ENCODE measurements at places on chromosomes 16 and 17.

DNA sequence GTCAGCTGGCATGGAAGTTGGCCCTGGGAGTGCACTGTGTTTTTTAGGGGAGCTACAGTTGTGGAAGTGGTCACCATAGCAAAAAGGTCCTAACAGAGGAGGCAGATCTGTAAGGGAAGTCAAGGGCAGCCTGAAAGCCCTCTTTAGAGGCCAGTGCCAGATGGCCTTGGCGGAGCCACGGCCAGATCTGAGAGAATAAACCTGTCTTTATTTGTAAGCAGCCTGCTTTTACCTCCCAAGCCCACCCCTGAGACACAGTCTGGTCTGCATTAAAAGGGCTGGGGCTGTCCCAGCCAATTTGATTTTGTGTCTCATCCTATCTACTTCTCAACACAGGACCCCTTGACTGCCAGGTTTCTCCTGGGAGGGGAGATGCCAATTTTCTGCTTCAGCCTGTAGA lies 51.0 kb upstream of the NOL11 start:
- DNase-seq, result no peak

DNA sequence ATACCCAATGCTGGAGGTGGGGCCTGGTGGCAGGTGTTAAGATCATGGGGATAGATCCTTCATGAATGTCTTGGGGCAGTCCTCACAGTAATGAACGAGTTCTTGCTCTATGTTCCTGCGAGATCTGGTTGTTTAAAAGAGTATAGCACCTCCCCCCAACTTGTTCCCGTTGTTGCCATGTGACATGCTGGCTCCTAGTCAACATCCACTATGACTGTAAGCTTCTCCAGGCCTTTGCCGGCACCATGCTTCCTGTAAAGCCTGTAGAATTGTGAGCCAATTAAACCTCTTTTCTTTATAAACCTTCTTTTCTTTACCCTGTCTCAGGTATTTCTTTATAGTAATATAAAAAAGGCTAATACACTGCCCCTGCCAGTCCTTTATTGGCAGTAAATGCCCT lies 33.3 kb downstream of the RANBP10 start:
- no peak for DNase-seq

- peak; percentile 53 for DNase-seq
Measured at GRCh38 chr17:82424001-82424862, 5.8 kb upstream of the OGFOD3 start.

DNA sequence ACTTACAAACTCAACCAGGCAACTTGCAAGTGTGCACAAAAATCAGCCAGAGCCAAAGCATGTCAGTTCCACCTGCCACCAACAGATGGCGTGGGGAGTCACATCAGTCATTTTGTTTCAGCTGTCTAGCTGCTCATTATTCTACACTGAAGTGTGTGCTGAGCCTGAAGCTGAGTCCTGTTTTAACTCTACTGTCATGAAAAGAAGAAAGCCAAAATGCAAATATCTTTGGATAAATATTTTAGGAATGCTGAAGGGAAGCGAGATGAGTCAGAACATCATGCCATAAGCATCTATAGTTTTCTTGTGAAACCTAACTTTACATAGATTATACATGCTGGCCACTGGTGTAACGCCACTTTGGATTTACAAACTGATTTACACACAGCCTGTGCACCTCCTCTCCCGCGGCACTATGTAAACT lies 172.6 kb downstream of the CDK5R1 start:
- peak; percentile 66 for DNase-seq

GRCh38 chr17:65290056-65290455 lies 152.9 kb downstream of the RGS9 start:
- no peak for DNase-seq

- no peak for DNase-seq
Measured at GRCh38 chr17:57782062-57782490, 37.0 kb upstream of the CCDC182 start.

DNA sequence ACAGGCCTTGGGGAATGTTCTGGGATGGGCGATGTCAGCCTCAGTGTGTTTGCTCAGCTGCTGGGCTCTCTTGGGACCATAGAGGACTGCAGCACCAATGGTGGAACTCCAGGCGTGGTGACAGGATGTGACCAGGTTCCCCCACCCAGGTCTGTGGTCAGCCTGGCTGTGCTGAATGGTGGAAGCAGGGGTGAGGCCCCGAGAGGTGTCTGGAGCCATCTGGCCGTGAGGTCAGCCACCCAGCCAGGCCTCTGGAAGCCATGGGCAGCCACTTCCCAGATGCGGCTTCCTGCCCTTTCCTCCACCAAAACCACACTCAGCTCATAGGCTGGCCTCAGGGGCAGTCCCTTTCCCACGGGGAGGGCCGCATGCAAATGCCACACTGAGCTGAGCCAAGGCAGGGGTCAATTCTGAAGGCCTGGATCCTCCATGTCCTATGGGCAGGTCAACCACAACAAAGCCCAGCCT lies 7.8 kb upstream of the MAPK7 start:
- peak; percentile 27 for DNase-seq

DNA sequence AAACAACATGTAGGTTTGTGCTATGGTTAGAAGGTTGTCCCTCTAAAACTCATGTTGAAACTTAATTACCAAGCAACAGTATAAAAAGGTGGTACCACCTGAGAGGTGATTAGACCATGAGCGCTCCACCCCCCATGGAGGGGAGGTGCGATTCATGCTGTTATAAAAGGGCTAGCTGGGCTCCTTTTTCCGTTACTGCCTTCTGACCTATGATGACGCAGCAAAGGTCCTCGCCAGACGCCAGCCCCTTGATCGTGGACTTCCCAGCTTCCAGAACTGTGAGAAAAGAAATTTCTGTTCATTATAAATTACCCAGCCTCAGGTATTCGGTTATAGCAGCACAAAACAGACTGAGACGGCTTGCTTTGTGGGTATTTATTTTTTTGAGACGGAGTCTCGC lies 167.8 kb downstream of the SNX29 start:
- no peak for DNase-seq

- no peak for DNase-seq
Measured at GRCh38 chr17:32615326-32615725, 128.5 kb downstream of the CDK5R1 start.

DNA sequence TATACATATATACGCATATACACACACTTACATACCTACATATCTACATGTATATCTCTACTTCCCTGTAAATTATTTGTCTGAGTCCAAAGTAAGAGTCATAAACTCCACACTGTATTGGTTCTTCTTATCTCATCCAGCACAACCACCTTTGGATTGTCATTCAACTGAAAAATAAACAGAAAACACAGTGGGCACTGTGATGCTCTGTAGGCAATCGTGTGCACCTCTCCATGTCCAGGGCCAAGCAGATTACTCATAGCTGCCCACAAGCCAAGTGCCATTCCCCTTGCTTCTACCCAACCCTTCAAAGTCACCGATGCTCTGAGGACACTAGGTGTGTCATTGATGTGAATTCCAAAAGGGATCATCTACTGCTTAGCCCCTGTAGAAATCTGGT lies 12.9 kb upstream of the TEKT3 start:
- no peak for DNase-seq

DNA sequence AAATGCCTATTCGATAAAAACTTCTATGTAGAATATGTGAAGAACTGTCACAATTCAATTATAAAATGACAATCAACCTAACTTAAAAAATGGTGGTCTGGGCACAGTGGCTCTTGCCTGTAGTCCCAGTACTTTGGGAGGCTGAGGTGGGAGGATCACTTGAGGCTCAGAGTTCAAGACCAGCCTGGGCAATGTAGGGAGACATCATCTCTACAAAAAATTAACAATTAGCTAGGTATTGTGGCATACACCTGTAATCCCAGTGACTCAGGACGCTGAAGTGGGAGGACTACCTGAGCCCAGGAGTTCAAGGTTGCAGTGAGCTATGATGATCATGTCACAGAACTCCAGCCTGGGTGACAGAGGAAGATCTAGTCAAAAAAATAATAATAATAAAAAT lies 18.6 kb upstream of the METTL9 start:
- DNase-seq, result no peak

DNA sequence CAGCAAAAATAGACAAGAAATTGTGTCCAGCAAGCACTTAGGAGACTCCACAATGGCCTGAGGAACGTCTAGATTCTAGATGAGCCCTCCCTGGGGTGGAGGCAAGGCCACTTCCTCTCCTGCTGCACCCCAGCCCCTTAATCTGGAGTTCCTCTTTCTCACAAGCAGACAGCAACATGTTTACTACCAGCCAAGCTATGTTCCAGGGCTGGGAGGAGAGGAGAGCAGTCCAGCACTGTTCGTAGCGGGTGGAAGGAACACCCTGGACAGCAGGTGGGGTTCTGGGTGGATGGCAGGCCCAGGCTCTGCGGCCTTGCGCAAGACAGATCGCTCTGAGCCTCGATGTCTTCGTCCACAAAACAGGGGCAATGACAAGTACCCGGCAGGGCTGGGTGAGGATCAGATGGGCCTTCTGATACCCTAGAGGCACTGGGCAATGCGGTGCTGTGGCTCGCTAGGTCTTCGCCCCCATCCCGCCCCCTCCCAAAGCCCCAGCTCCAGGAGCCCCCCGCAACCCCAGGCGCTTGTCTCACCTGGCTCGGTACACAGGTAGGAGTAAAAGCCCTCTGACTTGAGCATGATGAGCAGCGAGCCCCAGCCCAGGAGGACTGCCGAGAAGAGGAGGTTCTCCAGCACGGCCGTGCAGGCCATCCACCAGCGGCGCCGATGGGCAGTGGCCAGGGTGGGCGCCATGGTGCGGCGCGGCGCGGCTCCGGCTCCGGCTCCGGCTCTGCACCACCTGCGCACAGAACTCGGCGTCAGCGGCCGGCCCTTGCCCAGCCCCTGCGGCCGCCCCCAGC lies 1.3 kb downstream of the SLC43A2 start:
- DNase-seq, result no peak

DNA sequence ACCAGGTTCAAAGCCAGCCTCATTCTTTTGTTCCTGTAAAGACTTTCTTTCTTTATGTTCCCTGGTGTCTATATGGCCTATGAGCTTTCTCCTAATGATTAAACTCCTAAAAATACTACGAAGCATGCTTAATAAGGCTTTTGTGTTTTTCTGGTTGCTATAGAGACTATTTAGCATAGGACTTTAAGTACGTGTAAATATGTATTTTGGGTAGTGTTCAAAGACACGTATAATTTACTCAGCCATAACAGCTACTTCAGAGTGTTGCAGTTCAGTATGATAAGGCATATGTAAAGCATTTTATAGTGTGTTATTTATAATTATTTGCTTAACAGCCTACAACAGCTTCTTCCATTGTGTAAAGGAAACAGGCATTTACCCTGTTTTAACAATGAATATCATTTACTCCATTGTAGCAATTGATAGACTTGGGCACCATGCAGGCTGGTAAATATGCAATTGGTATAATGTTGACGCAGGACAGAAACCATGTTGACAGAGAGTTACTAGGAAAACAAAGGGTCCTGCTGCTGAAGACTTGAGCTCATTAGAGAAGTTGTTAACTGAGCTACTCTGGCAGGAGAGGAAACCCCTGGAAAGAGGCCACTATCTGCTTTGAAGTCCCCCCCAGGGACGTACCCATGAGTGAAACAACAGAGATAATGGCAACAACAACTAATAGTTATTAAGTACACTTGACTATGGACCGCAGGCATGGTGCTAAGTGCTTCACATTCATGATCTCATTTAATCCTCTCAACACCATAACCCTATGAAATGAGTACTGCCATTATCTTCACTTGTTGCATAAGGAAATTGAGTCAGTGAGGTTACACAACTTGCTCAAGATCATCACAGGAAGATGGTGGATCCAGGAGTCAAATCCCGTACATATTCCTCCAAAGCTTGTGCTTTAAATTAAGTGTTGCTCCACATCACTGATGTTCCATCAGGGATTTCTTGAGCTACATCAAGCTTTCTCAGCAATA lies 342.2 kb upstream of the DYNLRB2 start:
- DNase-seq, result no peak

GRCh38 chr17:36640346-36640745 lies 39.0 kb downstream of the MRM1 start:
- DNase-seq, result no peak

- no peak for DNase-seq
Measured at GRCh38 chr17:56835264-56835585, 1.3 kb downstream of the DGKE start.

GRCh38 chr17:80408872-80409271 lies 6.1 kb upstream of the ENDOV start:
- no peak for DNase-seq

- DNase-seq, result no peak
Measured at GRCh38 chr16:81515281-81515680, 70.7 kb downstream of the CMIP start.

DNA sequence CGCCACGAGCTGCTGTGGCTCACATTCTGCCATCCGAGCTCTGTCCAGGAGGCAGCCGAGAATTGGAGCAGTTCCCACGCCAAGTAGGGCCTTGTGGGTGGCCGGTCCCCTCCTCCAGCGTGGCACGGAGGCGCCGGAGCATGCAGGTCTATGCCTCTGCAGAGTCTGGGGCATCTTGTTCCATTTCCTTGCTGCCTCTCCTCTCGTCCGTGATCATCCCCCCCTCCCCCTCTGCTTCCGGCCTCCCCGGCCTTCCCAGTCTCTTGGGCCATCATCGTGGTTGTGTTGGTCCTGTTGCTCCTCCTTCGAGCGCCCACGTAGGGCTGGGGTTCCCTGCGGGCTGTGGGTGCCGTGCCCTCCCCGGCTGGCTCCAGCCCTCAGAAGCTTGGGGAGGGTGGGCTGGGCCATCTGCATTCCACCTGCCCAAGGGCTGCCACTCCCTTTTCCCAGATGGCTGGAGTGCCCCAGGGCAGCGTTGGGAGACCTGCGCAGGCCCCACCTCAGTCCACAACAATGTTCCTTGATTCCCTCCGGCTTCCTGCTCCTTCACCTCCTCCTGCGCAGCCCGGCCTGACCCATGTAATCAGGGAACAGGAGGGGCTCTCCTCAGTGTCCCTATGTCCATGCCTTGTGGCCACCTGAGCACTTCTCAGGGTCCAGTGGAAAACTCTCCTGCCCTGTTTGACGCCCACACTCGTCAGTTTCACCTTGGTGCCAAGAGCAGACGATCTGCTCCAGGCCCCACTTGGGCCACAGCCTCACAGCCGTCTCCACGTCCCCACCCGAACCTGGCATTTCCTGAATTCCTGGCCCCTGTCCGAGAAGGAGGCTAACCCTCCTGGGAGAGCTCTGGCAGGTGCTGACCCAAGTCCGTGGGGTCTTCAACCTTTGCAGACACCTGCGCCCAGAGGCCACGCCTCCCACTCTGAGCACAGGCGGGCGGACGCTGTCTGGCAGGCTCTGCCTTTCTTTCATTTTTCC lies 37.1 kb downstream of the BAIAP2 start:
- DNase-seq, result no peak

DNA sequence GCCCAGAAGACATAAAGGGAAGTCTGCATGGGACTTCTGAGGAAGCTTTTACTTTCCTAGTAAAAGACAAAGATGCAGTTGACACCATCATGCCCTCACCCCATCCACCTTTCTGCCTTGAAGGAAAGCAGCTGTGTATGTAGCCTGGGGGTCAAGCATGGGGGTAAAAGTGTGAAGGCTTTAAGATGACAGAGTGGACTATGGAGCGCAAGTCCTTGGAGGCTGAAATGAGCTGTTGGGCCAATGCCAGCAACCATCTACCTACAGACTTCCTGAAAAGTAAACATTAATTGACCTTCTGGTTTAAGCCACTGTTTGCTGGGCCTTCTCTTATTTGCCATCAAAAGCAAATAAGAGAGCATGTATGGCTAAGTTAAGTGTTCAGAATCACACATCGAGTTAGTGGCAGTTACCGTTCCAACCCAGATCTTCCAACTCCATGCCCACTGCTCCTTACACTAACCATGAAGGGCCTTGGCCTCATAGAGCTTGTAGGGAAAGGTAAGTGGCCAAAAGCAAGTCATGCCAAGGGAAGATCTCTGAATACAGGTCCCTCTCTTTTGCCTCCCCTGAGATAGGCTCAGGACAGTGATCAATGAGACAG lies 30.0 kb downstream of the SLC13A5 start:
- no peak for DNase-seq

GRCh38 chr17:73160980-73161630 lies 3.7 kb upstream of the SSTR2 start:
- no peak for DNase-seq

- no peak for DNase-seq
Measured at GRCh38 chr16:4257646-4258556, 14.9 kb downstream of the TFAP4 start.
